ENCODE measurements at places on chromosomes 5 and 9. TPM values are rescaled to one million over a fixed set of nuclear protein-coding genes. Genes with fewer than 3 reads are reported as not detected.

GRCh38 chr5:166625210-166625865 is 1666.1 kb upstream of the WWC1 start:
- DNase-seq, result no peak

DNA sequence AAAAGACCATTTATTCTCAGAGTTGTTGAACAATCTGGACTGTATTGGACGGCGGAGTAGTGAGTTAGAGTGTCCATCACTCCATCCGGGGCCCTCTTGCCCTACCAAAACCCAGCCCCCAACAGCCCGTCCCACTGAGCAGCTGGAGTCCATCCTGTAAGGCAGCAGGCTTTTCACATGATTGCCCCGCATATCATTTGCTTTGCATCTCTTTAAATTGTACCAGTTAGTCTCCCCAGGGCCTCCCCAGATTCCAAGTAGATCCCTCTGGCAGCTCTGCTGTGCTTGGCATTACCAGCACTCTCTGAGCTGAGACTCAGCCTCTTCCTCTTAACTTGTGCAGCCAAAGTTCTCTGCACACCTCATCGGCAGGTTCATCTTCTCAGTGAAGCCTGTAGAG is 48.6 kb upstream of the ADCY2 start:
- no peak for DNase-seq

- DNase-seq, result no peak
Observed at GRCh38 chr9:33161589-33162132, 5.5 kb downstream of the B4GALT1 start.

GRCh38 chr5:83374547-83374946 is 97.0 kb upstream of the VCAN start:
- DNase-seq, result no peak

The RNF224 gene
- polyA plus RNA-seq, result 15.5 TPM

- DNase-seq, result no peak
Observed at GRCh38 chr9:16960084-16960483, 89.6 kb upstream of the BNC2 start.
